NCI-H345 (cell line): ENCODE measurements at places on chromosomes 2 and 18.

DNA sequence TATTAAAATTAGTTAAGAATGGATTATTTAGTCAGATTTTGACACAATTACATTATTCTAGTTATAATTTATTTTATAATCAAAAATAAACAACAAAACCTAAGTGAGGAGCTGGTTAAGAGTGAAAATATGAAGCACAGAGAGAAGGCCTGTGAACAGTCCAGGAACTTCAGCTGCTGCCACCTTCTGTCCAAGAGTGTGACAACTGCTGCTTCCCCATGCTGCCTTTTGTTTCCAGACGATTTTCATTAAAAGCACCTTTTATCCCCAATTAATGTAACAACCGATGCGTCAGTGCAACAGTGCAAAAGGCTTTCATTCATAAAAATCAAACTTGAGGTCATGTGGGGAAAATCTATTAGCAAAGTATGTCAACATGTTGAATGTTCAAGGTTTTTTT is 363.6 kb downstream of the CTNNA2 start:
- peak; percentile 1 for DNase-seq

- DNase-seq: no peak
These were observed 346.9 kb downstream of the IRS1 start for GRCh38 chr2:226452768-226453167.

- no peak for DNase-seq
These were observed 77.4 kb downstream of the NAB1 start for GRCh38 chr2:190726255-190726654.

DNA sequence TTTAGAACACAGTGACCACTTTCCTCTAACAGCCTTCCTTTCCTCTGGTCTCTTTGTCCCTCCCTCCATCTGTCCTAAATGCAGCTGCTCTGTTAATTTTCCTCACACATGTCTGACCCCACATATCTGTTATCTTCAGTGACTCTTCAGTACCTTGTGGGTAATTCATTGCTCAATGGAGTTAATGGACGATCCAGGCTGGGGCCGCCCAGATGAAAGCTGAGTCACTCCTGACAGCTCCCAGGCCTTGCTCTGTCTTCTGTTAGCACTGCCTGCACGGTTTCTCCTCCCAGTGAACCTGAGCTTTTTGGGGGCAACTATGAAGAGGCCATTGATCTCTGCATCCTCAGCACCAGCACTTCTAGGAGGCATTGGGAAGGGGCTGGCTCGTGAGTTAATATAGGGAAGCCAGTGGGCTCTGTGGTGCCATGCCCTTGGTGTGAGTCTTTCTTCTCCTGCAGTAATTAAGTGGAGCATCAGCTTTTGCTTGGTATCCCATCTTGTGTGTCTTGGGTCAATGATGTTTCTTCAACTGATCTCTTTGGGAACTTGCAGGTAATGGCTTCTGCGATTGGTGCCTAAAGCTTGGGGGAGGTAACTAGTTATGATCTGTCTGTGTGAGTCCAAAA is 67.3 kb downstream of the SNORC start:
- no peak for DNase-seq

DNA sequence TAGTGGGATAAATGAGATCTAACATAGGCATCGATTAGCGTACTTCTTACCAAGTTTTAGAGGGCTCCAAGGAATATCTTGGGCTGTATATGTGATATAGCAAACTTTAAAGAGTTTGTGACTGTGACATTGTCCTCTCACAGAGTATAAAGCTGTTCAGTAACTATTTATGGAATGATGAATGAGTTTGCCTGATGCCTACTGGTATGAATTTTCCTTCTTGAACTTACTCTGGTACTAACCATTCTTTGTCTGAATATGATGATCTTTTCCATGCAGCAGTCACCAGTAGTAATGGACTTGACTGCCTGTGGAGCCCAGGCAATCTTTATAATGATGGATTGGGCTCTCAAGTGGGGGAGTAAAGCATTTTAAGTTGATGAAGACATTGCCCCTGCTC is 120.5 kb downstream of the PARD3B start:
- DNase-seq: no peak

DNA sequence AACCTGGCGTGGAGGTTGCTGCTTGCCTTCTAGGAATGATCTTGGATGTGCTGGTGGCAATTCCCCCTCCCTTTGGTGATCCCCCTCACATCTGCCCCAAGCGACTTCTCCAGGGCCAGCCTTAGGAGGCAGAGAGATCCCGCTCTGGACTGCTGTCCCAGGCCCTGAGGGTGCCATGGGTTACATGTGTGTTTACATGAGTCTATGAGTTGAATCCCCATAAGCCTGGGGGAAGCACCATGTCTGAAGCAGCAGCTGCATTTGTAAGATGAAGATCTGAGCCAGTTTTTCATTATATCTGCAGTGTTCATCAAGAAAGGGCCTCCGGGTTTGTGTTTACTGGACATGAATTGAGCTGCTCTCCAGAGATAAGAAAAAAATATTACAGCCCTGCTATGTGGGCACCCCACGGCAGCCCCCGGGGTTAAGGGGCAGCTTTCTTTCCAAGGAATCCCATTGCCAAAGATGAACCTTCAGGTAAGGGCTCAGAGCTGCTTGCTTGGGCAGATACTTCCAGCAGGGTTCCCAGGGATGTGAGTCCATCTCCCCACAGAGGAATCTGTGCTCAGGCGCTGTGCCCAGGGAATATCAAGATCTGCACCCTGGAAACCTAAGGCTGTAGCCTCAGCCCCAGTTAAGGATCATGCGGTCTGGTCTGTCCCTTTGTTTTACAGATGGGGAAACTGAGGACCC is 46.0 kb downstream of the MRPS5 start:
- no peak for DNase-seq

DNA sequence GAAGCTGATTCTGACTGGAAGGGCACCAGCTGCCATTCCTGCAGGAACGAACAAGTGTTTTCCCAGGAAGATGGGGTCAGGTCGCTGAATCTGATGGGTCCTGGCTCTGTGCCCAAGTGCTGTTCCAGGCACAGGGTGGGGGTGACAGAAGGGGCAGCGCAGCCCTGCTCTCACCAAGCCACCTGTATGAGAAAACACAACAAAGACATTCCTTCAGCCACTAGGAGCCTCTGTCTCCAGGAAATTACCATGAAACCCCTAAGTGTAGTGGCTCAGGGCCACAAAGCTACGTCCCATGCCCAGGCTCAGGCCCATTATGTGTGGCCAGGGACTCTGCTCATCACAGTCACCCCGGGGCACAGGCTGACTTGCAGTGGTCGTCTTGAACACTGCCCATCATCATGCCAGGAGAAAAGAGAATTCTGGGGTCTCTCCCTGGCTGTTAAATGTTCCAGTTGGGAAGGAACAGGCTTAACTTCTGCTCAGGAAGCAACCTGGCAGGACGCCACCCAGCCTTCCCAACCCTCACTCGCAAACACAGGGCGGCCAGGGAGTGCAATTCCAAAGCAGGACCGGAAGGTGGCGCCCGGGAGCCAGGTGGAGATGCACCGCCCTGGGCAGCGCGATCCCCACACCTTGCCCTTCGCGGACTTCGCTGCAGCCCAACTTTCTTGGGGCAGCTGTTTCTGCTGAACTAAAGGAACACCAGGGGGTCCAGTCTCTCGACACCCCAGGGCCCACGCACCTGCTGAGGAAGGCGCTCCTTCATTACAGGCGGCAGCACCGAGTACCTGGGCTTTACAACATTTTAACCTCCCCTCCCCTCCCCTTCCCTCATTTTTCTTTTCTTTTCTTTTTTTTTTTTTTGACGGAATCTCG is 11.0 kb upstream of the SFTPB start:
- DNase-seq: peak; percentile 84

DNA sequence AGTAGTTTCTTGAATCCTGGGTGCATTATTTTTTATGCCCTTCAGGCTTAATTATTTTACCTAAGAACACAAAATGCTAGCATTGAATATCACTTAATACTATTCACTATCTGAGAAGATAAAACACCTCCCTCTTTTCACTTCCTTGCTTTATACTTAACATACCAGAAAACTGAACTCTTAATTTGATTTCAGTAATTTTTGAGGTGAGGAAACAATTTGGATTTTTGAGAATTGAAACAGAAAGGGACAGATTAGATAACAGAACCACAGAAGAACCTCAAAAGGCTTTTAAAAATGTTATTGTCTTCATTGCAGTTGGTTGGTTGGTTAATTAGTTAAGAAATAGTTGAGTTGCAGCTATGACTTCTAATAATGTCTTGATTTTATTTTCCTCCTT is 69.5 kb downstream of the GPD2 start:
- DNase-seq: no peak

GRCh38 chr2:101893681-101894381 is 97.9 kb upstream of the IL1R2 start:
- no peak for DNase-seq

DNA sequence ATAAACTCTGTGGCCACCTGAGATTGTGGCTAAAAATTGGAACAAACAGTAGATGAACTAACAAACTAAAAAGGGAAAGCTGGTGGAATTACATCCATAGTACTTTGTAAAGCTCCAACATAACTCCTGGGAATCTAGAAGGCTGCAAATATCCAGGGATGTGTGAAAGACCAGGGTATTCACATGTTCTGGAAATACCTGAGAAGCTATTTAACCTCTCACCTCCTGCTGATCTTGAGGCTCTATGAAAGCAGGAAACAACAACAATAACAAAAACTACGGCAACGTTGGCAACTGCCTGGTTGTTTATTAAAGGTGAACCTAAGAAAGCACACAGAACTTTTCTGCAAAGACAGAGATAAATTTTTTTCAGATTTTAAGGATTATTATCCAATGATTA is 171.3 kb downstream of the CCDC178 start:
- no peak for DNase-seq

DNA sequence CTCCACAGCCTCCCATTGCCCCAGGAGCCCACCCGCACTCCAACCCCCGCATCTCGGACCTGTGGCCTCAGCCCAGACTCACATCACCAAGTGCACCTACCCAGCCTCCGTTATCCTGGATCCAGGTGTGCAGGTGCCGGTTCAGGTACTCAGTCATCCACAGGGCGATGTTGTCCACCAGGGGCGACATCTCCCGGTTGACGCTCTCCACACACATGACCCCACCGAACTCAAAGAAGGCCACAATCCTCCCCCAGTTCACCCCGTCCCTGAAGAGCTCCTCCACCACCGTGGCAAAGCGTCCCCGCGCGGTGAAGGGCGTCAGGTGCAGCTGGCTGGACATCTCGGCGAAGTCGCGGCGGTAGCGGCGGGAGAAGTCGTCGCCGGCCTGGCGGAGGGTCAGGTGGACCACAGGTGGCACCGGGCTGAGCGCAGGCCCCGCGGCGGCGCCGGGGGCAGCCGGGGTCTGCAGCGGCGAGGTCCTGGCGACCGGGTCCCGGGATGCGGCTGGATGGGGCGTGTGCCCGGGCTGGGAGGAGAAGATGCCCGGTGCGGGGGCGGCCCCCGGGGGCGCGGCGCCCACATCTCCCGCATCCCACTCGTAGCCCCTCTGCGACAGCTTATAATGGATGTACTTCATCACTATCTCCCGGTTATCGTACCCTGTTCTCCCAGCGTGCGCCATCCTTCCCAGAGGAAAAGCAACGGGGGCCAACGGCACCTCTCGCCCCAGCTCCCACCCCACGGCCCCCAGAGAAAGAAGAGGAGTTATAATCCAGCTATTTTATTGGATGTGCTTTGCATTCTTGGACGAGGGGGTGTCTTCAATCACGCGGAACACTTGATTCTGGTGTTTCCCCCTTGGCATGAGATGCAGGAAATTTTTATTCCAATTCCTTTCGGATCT is 1.3 kb downstream of the BCL2 start:
- DNase-seq: peak; percentile 84

DNA sequence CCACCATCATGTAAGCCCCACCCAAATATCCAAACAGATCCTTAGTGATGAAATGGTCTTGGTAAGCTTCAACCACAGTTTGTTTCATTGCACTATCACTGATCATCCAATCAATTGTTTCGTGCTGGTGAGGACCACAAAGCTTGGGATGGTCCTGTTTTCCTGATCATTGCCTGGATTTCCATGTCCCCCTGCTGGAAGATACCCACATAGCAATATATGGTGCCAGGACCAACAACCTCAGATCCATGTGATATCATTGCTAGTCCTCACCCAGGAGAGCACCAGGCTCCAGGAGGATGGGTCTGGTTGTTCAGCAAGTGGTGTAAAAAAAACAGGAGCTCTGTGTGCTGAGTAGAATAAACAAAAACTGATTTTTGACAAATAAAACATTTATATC is 206.5 kb upstream of the SH3BP4 start:
- DNase-seq: no peak

- DNase-seq: no peak
These were observed 91.7 kb downstream of the ACTR3 start for GRCh38 chr2:113981404-113982134.

DNA sequence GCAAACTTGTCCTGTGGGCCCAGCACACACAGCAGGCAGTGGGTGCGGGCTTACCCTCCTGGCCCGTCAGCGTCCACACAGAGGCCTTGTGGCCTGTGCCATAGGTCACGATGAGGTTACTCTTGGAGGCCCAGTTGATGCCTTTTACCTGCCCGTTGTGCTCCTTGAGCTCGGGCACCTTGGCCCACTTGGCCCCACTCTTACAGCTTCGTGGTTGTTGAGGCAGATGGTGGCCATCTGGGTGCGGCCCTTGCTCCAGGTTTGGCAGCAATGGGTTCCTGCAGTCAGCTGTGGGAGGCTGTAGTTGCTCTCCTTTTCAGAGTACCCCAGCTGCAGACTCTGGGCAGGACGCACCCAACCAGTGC is 45.5 kb upstream of the PTH2R start:
- no peak for DNase-seq

DNA sequence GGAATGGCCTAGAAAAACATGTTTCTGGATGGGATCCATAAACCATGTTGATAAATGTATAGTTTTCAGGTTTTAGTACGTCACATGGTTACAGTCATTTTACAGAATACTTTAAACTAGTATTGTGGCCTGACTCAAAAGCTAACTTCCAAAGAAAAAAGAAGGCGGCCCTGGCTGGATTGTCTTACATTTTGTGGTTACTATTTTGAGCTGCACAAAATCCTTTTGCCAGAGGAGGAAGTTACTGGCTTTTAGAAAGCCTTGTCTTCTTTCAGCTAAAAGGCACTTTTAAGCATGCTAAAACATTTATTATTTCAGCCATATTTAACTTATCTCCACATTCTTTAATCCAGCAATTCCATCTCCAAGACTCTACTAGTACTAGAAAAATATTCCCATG is 227.9 kb downstream of the CDH2 start:
- DNase-seq: no peak

GRCh38 chr2:181354626-181355025 is 102.6 kb upstream of the ITGA4 start:
- no peak for DNase-seq

DNA sequence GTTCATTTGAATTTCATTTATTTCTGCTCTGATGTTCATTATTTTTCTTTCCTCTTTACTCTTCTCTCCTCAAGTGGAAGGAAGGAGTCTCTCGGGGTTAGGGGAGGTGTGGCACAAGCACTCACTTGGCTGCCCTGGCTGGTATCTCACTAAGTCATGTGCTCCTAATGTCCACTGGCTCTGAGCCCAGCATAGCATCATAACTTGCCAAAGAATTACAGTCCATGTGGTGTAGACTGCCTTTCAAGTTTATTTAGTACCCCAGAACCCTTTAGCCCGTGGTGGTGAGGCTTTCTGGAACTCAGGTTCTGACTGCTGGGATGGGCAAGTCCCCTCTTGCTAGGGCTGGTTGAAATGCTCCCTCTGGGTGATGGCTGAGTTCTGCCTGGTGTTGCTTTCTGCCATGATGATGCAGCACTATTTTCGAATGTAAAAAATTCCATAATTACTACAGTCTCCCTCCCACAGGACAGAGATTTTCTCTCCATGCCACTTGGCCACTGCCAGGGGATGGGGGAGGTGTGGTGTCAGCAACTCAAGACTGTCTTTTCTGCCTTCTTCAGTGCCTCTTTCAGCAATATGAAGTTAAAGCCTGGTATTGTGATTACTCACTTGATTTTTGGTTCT is 22.2 kb downstream of the SPAG16 start:
- DNase-seq: no peak
